ENCODE measurements at places on chromosomes 6 and 20. TPM values are rescaled to one million over a fixed set of nuclear protein-coding genes. Genes with fewer than 3 reads are reported as not detected.

Gene ULBP2
- total RNA-seq: 1.6 TPM

- DNase-seq: no peak
Observed at GRCh38 chr20:62898093-62898964, 28.0 kb downstream of the DIDO1 start.

DNA sequence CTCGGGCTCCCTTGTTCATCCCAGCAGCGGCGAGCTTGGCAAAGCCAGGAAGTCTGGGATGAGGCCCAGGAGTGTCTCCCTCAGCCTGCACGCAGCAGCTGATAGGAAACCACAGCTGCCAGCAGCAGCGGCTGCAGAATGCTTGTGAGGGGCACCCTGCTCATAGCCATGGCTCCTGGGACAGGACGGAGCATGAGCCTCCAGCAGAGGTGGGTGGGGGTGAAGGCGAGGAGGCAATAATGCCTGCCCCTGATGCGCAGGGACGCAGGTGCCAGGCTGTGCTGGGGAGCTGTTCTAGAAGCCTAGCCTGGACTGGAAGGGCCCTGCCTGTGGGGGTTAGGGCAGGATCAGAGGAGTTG is 157.9 kb downstream of the CD83 start:
- no peak for DNase-seq

Gene UST
- 5.3 TPM for total RNA-seq

Gene SLC22A16
- total RNA-seq: not detected

DNA sequence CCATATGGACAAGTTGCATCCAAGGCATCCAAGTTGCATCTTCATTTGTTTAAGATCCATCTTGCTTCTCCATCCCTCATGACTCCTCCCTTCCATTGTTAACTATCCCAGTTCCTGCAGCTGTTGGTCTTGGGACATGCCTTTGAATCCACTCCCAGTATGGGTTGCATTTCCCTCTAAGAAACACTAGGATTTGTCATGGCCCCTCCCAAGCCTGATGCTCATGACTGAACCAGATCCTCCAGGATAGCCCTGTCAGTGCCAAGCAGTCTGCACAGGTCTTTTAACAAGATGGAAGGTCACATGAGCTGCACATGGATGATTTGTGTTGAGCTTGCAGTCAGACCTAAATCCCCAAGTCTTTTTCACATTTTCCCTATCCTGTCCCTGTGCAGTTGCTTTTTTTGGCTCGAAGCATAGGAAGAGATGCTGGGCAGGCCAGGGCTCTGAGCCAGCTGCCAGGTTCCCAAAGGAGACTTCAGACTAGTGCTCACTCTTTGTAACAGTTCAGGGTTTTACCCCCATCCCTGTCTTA is 4.2 kb downstream of the PPP2R5D start:
- DNase-seq: no peak

Gene C2
- 1.3 TPM for total RNA-seq

GRCh38 chr20:18431206-18431605 is 35.6 kb downstream of the DZANK1 start:
- no peak for DNase-seq

DNA sequence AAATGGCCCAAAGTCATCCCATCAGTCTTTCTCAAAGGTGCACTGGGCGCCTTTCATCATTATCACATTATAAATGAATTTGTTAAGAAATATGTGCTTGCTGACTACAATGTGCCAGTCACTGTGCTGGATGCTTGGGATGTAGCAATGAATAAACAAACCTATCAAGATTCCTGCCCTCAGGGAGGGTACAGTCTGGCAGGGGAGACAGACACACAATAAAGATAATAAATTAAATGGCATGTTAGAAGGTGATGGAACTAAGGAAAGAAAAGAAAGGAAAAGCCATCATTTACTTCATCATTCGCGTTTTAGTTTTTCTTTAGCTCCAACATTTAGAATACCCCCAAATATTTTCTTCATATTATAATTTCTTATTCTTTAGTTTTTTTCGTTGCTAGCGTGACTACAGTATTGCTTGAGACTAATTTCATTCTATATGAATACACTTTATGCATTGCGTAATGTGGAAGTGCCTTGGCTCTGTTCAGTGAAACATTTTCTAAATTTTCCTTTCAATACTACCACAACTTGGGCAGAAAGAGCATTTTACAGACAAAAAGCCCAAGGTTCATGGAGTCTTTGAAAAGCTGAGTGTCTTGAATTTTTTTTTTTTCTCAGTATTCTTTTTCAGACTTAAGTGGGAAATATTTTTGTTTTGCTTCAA is 48.7 kb upstream of the CITED2 start:
- no peak for DNase-seq

DNA sequence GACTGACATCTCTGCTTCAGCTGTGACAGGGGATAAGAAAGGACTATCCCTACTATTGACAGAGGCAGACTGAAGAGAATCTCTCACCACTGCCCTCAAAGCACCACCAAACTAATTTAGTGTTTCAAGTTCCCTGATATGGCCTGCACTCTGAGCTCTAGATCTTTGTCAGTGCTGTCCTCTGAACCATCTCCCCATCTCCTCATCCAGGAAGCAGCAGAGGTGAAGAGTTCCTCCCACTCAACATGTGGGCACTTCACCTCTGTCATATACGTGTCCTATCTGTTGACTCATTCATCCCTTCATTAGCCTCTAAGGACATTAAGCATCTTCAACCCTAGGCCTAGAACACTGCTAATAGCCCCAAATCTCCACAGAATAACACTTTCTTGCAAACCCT is 14.1 kb downstream of the FAM210B start:
- no peak for DNase-seq

Gene SCAF8
- 53.1 TPM for total RNA-seq

DNA sequence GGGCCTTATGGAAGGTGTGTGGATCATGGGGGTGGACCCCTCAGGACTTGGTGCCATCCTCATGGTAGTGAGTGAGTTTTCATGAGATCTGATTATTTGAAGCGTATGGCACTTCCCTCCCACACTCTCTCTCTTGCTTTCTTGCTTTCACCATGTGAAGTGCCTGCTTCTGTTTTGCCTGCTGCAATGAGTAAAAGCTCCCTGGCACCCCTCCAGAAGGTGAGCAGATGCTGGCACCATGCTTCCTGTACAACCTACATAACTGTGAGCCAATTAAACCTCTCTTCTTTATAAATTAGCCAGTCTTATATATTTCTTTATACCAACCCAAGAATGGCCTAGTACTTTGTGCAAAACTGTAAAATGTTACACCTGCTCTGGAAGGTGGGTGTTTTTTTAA is 396.8 kb upstream of the HS3ST5 start:
- no peak for DNase-seq

GRCh38 chr20:15653396-15654207 is 919.6 kb downstream of the KIF16B start:
- no peak for DNase-seq

DNA sequence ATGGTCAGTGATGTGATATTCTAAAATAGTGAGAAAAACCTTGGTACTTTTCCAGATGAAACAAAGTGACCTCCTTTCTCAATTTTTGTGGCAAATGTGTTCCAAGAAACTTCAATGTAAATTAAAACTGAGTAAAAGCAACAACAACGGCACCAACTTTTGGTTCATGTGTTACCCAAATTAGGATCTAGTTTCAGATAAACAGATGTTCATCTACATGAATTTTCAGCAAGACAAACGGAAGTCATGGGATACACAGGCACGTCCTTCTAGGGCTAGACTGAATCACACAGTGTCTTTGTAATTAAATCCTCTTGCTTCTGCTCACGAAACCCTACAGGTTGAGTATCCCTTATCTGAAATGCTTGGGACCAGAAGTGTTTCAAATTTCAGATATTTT is 915.2 kb downstream of the TFAP2A start:
- DNase-seq: no peak

Gene THBD
- 0.13 TPM for total RNA-seq

DNA sequence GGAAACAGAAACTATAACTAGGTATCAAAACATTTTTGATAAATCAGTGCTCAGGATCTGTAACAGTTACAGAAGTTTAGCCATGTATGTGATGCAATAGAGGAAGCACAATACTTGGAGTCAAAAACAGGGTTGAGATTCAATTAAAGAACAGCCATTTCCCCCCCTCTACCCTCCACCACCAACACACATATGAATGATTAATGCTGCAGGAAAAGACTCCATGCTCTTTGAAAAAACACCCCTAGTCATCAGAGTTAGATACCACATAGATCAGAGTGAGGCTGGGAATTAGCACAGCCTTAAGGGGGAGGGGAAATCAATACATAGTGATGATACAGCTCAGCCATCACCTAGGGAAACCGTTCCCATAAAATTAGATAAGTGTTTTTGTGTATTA is 108.9 kb upstream of the EMILIN3 start:
- DNase-seq: no peak

DNA sequence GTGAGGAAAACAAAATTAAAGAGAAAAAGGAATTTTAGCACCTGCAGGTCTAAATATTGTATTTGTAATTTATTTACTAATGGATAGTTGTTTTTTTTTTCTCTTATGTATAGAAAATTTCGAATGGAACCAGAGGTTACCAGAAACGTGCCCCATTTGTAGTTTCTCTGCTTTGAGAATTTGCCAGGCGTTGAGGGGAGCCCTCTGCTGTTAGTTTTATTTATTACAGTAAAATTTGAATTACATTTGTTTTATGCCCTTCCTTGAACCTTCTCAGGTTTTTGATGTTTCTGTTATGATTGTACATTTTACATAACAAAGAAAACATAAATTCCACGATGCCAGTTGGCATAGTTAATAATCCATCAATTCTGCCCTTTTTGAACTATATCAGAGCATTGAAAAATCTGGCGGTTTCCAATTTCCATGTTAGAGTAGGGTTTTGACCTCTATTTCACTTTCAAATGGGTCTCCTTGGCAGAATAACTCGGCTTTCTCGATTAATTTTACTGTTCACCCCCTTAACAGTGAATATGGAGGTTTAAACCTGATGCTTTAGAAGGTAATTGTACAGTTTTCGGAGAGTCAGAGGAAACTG is 35.1 kb upstream of the RFPL4B start:
- no peak for DNase-seq

GRCh38 chr6:2863901-2864300 is 22.2 kb upstream of the SERPINB1 start:
- no peak for DNase-seq

GRCh38 chr6:158231551-158232315 is 63.6 kb downstream of the GTF2H5 start:
- peak; percentile 60 for DNase-seq

GRCh38 chr20:62778601-62779416 is 17.5 kb upstream of the MRGBP start:
- DNase-seq: no peak

DNA sequence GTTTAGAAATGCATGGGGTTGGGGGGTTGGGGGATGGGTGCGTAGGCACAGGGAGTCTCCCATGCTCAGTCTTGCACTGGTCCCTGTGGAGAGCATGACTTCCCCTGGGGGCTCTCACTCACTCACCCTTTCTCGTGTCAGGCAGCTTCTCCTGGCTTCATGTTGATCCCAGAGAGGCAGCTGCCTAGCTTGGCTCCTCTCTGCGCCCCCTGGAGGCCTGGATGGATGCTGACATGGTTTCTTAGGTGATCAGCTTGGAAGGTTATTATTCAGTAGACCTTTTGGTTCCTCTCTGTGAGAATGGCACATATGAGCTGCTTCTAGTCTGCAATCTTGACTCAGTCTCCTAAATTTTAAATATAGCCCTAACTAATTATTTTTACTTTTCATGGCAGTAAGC is 109.3 kb upstream of the FAM83B start:
- no peak for DNase-seq

- DNase-seq: no peak
Observed at GRCh38 chr6:85127696-85128243, 322.1 kb upstream of the NT5E start.

DNA sequence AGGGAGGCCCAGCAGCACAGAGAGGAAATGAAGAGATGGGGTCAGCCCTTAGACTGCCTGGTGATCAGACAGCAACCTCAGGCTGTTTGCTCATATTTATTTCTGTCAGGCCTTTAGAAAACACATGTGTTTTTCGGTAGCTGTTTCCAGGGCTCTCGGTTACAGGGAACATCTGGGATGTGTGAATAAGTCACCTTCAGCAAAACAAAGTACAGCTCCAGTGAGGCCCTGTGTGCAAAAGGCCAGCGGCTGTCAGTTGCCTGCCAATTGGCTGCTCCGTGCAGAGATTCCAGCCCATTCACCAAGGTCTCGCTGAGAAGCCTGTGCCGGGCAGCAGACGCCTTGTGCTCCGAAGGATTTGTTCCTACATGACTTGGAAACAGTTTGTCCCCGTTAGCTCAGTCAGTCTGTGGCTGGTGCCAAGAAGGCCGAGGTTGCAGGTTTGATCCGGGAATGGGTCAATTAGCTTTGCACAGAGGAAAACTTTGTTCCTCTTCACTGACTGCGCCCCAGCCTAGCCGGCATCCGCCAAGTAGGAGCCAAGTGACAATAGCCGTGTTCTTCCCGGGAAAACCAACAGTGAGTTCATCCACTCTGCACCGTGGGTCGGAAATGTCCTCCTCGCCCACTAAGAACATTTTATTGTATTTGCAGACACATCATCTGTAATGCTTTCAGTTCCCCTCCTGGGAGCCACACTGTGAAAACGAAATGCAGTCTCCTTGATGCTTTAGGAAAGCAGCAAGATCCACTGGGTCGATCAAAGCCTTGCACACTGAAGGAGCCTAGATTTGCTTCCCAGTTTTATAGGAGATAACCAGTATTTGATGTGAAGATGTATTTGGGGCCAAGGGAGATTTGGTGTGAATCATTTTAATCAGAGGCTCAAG is 315.4 kb upstream of the CDYL start:
- no peak for DNase-seq

DNA sequence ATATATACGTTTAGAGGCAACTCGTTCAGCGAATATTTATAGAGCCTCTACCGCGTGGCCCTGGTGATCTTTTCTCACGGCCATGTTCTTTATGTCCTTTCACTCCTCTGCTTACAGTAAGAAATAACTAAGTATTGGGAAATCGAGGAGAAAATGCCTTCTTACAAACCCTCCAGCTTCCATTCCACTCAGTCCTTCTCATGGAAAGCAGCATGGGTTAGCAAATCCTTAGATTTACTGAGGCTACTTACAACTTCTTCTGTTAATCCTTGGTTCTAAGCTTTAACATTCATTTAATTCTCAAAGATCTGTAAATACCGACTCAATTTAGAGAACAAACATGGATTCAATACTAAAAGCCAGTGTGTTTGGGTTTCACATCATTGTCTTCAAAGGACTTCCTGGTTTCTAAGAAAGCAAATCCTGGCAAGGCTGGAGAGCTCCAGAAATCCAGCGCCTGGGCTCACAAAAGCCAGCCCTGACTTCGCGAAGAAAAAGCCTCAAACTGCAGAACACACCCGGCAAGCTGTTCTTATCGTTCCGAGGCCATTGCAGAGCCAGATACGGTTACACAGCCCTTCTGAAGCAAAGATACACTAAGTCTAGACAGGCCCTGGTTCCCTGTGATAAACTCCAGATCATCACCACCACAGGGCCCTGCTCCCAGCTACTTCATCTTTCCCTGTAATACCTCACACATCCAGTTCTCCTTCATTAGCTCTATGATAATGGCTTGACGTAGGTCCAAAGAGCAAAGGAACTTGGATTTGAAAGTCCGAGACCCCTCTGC is 19.2 kb downstream of the AGPAT4 start:
- no peak for DNase-seq

- DNase-seq: no peak
Observed at GRCh38 chr6:56513631-56514030, 129.1 kb downstream of the DST start.

GRCh38 chr6:64081453-64081852 is 445.9 kb downstream of the PHF3 start:
- DNase-seq: no peak

GRCh38 chr20:62822788-62823651 is 6.2 kb downstream of the COL9A3 start:
- DNase-seq: no peak

Measured in T-cell (primary cell).